ENCODE measurements at places on chromosomes 4 and X.

DNA sequence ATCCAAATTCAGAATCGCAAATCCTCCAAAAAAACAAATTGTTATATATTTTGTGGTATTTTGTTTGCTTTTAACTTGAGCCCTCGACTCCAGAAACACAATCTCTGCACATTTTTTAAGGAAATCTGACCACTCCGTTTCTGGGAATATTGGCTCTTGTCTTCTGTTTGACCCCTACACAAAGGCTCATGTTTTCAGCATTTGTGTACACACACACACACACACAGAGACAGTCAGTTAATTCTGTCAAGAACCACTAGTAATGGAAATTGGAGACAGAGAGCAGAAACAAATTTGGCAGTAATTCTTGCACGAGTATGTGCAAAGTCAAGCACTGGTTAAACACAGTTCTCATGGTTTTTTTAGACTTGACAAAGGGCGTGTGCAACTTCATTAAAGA is 115.4 kb downstream of the AFAP1 start:
- no peak for DNase-seq

DNA sequence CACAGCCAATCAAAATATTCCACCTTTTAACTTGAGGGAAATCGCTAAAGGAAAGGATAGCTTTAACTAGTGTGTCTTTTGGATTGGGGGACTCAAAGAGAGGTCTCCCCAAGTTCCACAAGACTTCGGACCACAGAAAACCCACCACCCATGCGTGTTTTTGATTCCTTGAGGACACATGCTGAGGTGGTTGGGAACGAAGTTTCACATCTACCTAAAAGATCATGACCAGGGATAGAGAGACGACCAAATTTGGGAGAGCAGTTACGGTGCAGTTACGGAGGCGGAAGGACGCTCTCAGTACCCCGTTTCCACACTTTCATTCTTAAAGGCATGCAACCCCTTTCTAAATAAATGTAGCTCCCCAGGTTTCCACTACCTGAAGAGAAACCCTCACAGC is 1.1 kb downstream of the PCYT1B start:
- DNase-seq: no peak

- DNase-seq: no peak
Observed at GRCh38 chr4:80452768-80453167, 117.2 kb downstream of the CFAP299 start.

DNA sequence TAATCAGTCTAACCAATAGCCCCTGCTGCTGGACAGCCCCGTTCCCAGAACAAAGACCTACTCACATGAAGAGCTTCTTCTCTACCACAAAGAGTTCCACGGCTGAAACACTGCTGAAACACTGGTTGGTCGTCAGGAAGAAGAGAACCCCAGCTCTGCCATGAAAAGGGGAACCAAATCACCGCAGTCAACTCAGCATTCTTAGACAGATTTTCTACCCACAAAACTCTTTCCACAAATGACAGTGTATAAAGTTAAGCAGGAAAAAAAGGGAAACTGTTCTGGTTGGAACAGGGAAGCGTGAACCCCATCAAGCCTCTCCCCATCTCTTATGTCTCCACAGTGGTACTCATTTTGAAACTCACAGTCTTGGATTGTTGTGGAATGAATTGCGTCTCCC is 57.3 kb downstream of the ABCG2 start:
- no peak for DNase-seq

DNA sequence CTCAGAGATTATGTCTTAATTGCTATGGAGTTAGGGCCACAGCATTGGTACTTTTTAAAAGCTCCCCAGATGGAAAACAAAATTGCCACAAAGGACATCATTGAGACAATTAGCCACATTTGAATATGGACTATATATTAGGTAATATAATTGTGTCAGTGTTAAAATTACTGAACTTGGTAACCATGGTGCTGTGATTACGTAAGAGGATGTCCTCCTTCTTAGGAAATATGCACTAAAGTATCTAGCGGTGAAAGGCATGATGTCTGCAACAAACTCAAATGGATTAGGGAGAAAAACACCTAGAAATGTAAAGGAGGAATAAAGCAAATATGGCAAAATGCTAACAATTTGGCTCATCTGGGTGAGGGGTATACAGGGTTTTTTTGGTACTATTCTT is 89.9 kb upstream of the PAK3 start:
- no peak for DNase-seq
